Anterior cingulate cortex (tissue), 58 donors: ENCODE measurements at places on chromosomes 2 and 18.

DNA sequence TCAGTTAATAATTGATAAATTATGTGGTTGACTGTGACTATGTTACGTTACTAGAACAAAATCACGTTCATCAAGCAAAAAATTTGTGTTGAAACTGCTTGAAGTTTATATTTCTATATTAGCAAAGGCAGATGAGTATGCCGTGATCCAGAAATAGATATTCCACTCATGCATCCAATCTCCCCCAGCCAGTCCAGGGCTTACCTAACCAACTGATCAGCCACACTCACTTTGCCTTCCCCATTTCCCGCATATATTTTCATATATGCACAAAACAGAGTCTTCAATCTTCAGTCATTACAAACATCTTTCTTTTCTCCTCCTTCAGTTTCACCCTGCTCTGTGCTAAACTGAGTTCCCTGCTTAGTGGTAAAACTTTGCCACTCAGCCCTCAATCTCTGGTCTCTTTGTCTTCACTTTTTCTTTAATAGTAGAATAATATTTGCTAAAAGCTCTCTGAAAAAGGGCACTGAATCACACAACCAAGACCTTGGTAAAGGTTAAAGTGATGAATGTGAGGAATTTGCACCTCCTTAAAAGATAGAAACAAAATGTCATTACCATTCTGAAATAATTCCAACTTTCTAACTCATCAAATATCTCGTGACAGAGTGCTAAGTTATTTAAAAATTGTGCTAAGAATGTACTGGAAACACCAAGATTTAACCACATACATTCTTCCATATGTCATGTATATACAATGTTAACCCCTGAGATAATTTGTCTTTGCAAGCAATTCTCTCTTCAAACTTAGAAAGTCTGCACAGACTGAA is 893.2 kb upstream of the CRIM1 start:
- DNase-seq: no peak

DNA sequence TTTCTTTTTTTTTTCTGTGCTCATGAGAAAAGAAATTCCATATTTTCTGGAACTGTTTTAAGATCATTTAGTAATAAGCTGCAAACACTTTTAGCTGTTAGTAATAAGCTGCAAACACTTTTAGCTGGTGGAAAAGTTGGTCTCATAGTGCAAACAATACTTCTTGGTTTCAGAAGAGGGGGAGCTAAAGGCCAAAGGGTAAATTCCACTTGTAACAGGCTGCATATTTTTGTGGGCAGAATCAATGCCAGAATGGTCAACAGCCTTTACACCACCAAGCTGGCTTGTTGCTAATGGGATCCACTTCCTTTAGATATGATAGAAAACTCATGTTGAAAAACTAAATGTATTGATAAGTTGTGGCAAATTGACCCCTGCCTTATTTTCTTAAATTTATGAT is 356.8 kb downstream of the NR4A2 start:
- no peak for DNase-seq

- no peak for DNase-seq
These were observed 406.2 kb downstream of the MBD2 start for GRCh38 chr18:53817976-53818950.

DNA sequence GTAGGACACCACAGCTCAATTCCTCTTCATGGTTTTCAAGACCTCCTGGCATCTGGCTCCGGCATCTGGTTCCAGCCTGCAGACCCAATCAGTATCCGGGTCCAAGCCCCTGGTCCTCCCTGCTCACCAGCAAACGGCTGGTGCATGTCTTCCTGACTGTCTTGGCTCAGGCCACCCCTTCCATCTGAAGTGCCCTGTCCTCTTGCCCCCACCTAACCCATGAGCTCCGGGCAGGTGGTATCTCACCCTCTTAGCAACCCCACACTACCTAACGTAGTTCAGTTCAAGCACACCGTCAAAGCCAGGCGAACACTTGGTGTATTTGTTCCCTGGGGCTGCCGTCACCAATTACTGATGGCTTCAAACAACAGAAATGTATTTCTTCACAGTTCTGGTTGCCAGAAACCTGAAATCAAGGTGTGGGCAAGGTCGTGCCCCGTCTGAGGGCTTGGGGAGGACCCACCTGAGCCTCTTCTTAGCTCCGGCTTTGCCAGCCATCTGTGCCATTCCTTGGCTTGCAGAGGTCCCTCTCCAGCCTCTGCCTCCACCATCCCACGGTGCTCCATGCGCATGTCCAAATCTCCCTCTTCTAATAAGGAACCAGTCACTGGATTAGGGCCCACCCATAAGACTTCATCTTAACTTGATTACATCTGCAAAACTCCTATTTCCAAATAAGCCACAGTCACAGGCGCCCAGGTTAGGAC is 47.2 kb upstream of the ID2 start:
- DNase-seq: no peak

DNA sequence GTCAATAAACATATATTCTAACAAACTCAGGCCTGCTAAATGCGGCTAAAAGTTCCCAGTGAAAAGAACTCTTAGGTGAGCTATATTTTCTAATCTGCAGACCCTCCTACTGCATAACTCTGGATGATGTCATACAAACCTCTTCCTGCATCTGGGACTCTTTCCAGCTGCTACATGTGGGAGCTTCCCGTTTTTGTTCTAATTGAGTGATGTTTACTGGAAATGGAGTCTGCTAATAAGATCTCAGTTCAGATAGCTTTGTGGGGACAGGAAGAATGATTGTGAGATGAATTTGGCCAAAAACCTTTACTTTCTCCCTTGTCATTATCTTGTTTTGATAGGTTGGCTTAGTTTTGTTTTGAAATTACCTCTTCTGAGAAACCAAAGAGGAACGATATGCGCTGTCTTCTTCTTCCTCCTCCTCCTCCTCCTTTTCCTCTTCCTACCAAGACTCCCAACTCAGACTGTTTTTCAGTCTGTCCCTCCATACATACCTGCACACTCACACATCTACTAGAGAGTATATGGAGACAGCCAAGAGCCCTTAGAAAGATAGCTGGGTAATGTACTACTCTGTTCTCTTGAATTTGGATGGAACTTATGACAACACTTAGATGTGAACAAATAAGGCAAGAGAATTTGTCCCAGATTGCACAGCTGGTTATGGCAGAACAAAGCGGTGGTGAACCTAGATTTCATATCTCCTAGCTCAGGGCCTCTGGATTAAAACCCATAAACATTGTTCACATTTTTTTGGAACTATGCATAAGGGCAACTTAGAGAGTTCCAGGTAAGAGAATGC is 39.8 kb upstream of the AAK1 start:
- DNase-seq: no peak
